ENCODE measurements at places on chromosomes 7 and 10.

- DNase-seq: no peak
Observed at GRCh38 chr10:15188603-15189002, 20.1 kb upstream of the NMT2 start.

- no peak for DNase-seq
Observed at GRCh38 chr10:6384847-6385246, 182.1 kb downstream of the PFKFB3 start.

DNA sequence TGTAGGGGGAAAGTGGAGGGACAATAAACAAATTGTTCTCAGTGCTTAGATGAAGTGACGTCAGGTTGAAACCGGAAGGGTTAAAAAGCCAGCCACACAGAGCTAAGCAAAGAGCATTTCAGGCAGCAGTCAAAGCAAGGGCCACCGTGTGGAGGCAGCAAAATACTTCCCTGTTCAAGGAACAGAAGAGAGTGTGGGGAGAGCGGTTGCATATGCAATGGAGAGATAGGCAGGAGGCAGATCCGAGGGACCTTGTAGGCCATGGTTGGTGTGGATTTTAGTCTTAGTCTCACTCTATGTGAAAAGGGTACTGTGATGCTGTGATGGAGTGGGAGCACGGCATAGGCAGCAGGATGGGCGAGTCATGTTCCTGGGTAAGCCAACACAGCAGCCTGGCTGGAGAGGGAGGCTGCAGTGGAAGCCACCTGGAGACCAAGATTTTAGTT lies 3.8 kb upstream of the STN1 start:
- DNase-seq: peak; percentile 50

GRCh38 chr10:102963756-102964025 lies 45.6 kb downstream of the CNNM2 start:
- DNase-seq: no peak

DNA sequence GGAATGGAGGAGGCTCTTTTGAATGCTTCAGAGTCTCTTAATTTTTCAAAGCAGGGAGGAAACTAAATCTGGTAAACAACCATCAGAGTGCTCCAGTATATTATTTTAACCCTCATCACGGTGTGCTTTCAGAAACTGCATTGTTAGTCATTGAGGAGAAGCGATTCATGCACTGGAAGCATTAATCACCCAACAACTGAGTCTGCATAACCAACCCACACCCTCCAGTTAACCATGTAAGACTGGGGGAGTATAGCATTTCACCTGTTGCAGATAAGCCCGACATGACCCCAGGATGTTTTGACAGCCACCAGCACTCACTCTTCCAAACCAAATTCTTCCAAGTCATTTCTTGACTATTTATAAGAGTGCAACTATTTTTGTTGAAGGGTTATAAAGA lies 257.6 kb downstream of the GATA3 start:
- DNase-seq: no peak

DNA sequence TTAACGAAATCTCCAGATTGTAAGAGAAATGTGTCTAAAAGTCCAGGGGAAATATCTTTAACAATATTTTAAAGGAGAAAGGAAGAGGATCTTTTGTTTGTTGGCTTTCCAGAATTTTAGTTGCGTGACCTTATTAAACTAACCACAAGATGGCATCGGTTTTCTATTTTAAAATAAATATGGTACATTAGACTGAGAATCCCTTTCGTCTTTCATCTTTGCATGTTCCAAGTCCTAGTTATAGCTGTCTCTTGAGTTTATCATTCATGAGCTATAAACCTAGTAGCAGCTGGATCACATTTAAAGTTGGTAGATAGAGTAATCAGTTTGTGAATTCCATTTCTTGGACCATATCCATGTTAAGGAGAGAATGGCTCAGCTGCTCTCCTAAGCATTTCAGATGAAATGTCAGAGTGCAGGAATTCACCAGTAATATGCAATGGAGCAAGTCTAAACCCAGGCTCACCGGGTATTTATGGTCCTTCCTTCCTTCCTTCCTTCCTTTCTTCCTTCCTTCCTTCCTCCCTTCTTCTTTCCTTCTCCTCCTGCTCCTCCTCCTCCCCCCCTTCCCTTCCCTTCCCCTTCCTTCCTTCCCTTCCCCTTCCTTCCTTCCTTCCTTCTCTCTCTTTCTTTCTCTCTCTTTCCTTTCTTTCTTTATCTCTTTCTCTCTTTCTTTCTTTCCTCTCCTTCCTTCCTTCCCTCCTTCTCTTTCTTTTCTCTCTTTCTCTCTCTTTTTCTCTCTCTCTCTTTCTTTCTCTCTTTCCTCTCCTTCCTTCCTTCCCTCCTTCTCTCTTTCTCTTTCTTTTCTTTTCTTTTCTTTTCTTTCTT lies 57.8 kb upstream of the RAB18 start:
- DNase-seq: peak; percentile 51

DNA sequence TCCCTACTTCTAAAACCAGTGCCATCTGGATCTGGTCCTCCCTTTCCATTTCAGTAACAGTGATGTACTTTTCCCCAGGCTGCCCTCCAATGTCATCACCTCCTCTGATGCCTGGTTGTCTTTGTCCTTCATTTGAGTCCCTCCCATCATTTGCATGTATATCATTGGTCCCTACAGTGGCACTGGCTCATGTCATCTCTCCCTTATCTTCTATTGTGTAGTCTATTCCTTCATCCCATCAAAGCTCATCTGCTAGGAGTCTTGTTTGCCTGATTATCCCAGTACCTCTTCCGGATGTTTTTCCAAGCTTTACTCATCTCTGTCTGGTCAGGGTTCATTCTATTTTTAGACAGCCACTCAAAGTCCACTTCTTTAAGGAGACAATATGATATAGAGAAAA lies 292.9 kb upstream of the BMPER start:
- no peak for DNase-seq

GRCh38 chr7:50869108-50869725 lies 86.5 kb upstream of the GRB10 start:
- DNase-seq: no peak

DNA sequence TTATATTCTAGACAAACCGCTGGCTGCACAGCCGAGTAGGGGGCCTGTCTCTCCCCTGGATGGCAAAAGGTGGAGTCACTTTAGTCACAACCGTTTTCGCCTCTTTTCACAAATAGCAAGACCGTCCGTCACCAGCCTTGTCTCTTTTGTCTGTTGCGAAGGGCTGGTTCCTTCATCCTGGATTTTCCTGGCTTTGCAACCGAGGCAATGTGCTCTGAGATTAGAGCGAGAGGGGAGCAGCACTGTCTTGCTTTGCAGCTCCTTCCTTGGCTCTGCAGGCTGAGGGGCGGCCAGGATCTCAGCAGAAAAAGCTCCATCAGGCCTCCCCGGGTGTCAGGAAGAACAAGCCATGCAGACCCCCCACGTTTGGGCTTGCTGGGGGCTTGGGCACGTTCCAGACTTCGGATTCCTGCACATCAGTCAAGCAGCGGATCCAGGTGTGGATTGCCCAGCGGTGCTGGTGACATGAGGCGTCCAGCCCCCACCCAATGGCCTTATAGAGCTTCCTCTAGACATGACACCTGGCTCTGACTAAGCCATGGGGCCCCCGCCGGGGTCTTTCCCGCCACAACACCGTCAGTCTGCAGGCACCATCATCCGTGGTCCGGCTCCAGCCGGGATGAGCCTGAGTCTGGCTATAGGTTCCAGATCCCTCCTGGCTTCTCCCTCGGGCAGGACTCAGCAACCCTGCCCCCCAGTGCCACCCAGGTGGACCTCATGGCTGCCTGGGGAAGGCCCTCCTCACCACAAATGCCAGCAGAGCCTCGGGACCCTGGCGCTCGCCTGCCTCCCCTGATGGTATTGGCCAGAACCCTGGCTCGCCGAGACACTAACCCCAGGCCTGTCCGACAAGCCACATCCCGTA lies 467.6 kb upstream of the FOXK1 start:
- DNase-seq: no peak

DNA sequence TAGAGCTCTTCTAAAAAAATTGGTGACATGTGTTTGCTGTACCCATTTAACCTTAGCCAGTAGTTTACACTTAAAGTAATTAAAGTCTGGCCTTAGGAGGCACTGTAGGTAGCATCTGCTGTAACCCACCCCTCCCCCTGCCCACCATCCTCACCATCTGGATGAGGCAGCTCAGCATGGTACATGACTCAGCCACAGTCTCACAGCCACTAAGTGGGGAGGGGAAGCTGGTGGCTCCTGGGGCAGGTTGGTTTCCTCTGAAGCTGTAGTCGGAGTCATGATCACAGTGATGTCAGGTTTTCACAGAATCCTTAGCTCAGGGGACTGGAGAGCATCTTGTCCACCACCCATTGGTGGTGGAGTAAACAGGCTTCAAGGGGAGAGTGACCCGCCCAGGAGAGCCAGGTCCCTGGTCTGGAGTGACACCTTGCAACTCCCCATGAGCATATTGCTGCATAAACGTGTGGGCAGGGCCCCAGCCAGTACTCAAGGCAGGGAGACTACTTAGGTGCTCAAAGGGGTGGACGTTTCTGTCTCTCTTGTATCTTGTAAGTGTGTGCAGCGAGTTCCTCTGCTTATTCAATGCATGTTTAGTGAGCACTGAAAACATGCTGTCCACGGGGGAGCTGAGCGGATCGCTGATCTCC lies 125.9 kb downstream of the GRK5 start:
- no peak for DNase-seq

- DNase-seq: no peak
Observed at GRCh38 chr7:80623503-80624252, 14.8 kb upstream of the CD36 start.

- no peak for DNase-seq
Observed at GRCh38 chr7:137241655-137242360, 101.7 kb downstream of the PTN start.

DNA sequence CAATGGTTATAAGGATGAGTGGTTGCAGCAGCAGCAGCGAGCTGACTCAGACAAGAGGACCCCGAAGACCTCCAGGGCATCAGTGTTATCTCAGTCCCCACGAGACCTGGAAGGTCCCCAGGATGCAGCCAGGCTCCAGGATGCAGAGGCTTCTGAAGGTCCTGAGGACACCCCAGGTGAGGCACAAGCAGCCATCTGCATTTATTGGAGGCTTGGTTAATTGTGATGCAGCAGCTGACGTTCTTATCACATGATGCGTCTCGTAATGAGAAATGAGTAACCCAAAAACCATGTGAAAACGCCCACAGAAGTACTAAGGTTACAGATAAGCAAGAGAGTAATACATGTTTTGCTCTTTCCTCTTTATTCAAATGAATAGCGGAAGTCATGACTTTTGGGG lies 17.4 kb downstream of the C7orf57 start:
- no peak for DNase-seq

- DNase-seq: no peak
Observed at GRCh38 chr10:8035006-8035640, 19.4 kb upstream of the GATA3 start.

- no peak for DNase-seq
Observed at GRCh38 chr10:116974456-116975005, 30.5 kb downstream of the SHTN1 start.

- peak; percentile 10 for DNase-seq
Observed at GRCh38 chr10:14879124-14879927, 660 bp downstream of the SUV39H2 start.

GRCh38 chr10:64379898-64380297 lies 858.7 kb downstream of the REEP3 start:
- DNase-seq: no peak

DNA sequence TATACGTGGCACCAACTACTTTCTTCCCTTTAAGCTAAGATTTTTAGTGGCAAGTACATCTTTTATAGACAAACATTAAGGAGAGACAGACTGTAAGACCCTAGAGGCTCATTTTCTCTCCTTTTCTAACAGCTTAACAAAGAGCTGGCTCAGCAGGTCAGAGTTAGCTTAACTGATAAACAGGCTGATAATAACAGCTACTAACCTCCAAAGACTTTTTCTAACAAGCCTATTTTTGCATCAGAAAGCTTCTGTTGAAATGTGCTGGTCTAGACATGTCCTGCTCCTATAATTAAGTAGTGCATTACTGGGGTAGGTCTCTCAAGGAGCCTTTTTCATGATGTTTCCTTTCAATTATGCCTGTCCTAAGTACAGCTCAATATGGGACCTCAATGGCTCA lies 238.2 kb upstream of the FAM3C start:
- no peak for DNase-seq

DNA sequence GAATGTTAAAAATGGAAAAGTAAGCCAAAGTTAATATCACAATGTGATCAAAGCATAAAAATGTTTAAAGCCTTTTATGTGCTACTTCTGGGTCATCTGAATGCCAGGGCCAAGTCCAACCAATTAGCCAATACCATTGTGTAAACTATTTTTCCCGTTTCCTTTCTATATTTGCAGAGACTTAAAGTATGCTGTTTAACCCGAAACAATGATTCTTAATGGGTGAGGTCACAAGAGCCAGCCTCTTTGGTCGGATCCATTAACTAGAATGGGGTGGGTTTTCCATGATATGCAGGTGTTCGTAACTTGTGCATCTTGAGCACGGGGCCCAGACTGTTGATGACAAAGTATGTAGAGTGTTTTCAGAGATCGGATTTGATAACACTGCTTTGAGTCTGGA lies 111.3 kb upstream of the IGFBP3 start:
- no peak for DNase-seq

DNA sequence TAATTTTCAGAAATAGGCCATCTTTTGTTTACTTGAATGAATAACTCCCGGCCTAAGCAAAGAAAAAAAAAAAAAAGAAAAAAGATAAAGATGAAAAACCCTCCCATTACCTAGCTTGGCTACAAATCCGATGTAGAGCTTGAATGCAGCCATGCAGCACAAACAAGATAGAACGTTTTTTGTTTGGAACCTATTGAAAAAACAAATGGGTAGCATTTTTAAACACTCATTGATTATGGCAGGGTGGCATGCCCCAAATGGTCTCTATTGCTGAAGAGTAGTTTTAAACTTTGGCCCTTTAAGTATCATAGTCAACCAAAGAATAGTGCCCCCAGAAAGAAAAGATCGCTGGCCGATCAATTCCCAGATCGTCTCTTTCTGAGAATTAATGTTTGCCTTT lies 84.4 kb downstream of the VTI1A start:
- no peak for DNase-seq

DNA sequence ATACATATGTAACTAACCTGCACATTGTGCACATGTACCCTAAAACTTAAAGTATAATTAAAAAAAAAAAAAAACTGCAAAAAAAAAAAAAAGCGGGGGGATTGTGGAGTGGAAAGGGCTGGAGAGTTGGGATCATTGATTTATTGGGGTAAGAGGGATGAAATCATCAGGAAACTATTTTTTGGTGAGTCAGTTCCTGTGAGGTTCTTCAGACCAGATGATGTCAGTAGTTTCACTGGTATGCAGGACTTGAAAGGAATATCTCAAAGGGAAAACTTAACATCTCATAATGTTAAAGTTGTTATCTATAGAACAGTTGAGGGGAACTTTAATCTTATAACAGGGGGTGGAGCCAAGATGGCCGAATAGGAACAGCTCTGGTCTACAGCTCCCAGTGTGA lies 32.6 kb upstream of the TECTB start:
- DNase-seq: no peak

All from CD4-positive, alpha-beta T cell treated with Interferon alpha-2 for 1 hour (primary cell).